ENCODE measurements at places on chromosomes 1 and 21. TPM values are rescaled to one million over a fixed set of nuclear protein-coding genes. Genes with fewer than 3 reads are reported as not detected.

DNA sequence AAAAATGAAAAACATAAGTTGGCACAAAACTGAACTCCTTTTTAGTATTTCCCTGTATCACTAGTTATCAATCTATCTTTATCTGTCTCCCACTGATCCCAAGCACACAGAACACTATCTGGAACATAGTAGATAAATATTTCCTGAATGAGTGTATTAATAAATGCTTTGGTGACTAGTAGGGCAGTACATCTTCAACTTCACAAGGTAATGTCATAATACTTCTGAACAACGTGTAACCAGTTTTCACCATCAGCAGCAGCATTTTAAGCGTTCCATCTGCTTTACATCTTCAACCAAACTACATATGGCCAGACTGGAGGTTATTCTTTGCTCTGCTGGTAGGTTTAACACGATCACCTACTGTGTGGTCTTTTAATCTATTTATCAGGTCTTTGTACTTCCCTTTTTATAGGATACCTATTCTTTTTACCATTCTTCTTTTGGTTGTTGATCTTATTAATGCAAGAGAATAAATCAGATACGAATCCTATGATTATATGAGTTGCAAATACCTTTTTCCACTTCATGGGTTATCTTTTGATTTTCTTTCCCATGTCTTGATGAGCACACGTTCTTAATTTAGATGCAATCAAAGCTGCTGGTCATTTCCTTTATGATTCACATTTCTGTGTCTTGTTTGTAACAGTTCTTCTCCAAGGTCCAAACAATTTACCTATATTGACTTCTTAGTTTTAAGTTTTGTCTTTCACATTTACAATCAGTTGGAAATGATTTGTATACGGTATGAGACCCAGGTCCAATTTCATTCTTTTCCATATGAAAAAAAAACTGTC, 16.3 kb downstream of the GPBP1L1 start:
- peaks cover 63% of the 10 kb centered on the region for H3K4me1 ChIP-seq
- H3K27me3 ChIP-seq: no peaks in the 10 kb centered on the region
- no peak overlapping the region for H3K4me3 ChIP-seq
- no peak for DNase-seq
- no peak overlapping the region for H3K27ac ChIP-seq

GRCh38 chr1:235954306-235955283, 87.9 kb upstream of the LYST start:
- H3K36me3 ChIP-seq: no peaks in the 10 kb centered on the region
- no peak for DNase-seq
- no peak overlapping the region for H3K4me3 ChIP-seq
- H3K27me3 ChIP-seq: no peaks in the 10 kb centered on the region
- H3K27ac ChIP-seq: no peak overlapping the region
- H3K4me1 ChIP-seq: no peaks in the 10 kb centered on the region

DNA sequence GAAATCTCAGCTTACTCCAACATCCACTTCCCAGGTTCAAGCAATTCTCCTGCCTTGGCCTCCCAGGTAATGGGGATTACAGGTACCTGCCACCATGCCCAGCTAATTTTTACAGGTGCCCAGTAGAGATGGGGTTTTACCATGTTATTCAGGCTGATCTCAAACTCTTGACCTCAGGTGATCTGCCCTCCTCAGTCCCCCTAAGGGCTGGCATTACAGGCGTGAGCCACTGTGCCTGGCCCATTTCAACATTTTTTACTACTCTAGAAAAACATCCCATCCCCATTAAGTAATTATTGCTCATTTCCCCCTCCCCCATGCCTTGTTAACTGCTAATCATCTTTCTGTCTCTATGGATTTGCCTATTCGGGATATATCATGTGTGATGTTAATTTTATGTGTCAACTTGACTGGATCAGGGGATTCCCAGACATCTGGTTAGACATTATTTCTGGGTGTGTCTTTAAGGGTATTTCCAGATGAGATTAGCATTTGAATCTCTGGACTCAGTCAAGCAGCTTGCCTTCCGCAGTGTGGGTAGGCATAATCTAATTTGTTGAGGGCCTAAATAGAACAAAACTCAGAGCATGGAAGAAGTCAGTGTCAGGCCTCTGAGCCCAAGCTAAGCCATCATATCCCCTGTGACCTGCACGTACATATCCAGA, 33.0 kb upstream of the ZBTB8B start:
- no peaks in the 10 kb centered on the region for H3K36me3 ChIP-seq
- no peaks in the 10 kb centered on the region for H3K27me3 ChIP-seq
- peaks cover 3% of the 10 kb centered on the region for H3K4me1 ChIP-seq
- DNase-seq: no peak

DNA sequence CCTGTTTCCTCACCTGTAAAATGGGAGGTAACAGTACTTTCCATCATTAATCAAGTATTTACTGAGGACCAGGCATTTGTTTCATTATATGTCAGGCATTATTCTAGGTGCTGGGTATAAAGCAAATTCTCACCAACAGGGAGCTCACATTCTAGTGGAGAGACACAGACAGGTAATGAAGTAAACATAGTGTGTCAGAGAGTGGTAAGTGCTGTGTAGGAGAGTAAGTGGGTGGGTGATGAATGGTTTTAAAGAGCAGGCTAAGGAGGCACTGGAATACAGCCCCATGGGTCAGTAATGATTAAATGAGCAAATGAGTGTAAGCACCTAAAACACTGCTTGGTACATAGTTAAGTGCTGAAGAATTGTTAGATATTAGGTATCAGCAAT, 60.4 kb downstream of the DNTTIP2 start:
- no peak for DNase-seq
- peaks cover 6% of the 10 kb centered on the region for H3K4me1 ChIP-seq
- no peaks in the 10 kb centered on the region for H3K36me3 ChIP-seq
- no peaks in the 10 kb centered on the region for H3K27me3 ChIP-seq
- H3K4me3 ChIP-seq: no peak overlapping the region

GRCh38 chr1:23585321-23586022, 26.2 kb upstream of the ID3 start:
- no peaks in the 10 kb centered on the region for H3K36me3 ChIP-seq
- peaks cover 16% of the 10 kb centered on the region for H3K4me1 ChIP-seq
- no peak overlapping the region for H3K27ac ChIP-seq
- H3K4me3 ChIP-seq: no peak overlapping the region
- no peak for DNase-seq

The LCE2A gene
- not detected for total RNA-seq

The MRPS15 gene
- 45.6 TPM for total RNA-seq

All from thyroid gland (tissue), 4 donors.